AG04449 (cell line): ENCODE measurements at places on chromosomes 11 and 22.

- DNase-seq, result no peak
Observed at GRCh38 chr22:28710107-28710506, 30.5 kb upstream of the TTC28 start.

DNA sequence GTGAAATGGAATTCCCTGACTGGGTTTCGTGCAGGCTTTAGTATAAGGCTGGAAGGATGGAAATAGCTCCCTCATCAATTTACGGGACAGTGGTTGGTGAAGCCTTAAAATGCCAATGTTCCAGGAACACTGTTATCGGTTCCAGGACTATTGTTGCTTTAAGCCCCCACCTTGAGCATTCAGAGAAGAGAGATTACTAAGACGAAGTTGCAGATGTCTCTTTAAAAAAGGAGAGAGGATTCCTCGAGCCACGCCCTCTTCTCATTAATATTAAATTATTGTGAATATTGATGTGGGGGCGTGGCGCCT, 195 bp upstream of the CREB3L1 start:
- no peak for DNase-seq

DNA sequence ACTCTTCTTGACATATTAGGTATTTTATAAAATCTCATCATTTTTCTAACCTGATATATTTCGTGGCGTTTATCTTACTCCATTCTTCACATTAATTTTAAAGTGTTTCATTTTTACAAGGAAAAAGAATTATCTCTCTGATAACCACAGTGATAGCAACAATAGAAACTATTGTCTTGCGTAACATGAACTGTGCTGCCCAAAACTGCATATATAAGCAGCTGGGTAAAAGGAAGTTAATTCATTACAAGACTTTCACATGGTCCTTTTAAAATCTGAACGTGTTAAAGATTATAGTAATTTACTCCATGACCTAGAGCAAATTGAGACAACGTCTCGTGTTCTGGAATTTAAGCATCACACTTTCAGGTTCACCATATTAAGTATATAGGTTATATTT, 210.4 kb upstream of the GRIA4 start:
- no peak for DNase-seq

- no peak for DNase-seq
Observed at GRCh38 chr11:11243590-11244469, 109.2 kb downstream of the CSNK2A3 start.

DNA sequence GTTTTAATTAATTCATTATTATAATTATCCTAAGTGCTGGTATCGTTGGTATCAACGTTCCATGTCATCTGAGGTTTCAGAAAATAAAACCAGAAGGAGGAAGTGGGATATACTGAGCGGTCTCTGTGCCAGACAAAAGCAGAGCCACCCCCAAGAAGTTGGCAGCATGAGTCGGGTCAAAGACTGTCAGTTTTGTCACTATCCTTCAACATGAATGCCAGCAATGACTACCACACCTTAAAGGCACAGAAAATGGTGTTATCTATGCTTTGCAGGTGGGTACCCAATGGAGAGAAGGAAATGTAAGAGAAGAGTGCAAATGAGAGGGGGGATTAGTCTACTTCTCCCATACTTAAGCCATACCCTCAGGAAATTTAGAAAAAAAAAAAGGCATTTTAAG, 408.5 kb downstream of the OPCML start:
- DNase-seq, result no peak

DNA sequence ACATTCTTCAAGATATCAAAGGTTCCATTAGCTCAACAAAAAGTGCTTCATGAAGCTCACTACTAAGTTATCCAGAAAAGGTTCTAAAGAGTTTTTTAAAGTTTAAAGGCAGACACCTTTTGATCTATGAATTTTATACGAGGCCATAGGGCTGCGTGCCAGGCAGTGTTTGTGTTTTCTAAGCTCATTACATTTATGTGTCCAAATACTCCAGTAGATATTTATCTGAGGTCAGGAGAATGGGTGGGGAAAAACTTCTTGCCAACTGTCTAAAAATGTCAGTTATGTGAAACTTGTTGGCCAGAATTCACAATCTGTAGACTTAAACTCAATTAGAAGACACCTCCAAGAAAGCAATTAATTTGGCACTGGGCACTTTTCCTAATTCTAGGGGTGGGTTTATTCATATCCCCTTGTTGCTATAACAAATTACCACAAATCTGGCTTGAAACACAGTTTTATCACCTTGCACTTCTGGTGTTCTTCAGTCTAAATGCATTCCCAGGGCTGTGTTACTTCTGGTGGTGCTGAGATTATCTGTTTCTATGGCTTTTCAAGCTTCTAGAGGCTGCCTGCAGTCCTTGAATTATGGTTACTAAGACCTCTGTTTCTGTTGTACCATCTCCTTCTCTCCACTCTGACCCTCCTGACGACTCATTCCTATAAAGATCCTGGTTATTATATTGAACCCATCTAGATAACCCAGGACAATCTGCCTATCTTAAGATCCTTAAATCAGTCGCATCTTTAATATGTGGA, 1030.4 kb upstream of the CNTN5 start:
- DNase-seq, result peak; percentile 12

GRCh38 chr11:97072420-97072819, 682.6 kb downstream of the JRKL start:
- no peak for DNase-seq

GRCh38 chr11:76265771-76266241, 59.5 kb upstream of the WNT11 start:
- DNase-seq, result no peak

DNA sequence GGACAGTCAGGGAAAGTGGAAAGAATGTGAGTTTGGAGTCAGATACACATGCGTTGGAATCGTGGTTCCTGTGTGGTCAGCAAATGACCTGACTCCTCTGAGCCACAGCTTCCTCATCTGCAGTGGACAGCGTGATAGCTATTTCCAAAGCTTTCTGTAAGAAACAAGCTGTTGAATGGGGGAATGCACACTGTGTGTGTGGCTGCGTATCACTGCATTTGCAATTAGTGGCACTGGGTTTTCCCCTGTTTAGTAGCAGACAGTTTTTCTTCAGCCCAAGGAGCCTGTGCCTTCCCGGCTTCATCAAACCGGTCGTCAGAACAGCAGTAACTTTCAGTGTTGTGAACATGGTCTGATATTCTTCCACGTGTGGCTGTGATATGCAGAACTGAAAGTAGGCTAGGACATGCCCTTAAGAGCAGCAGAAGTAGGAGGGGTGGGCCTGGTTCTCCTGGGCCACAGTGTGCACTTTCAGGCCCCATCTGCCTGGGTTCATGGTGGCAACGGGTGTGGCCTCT, 121.5 kb downstream of the RRAS2 start:
- DNase-seq, result no peak

DNA sequence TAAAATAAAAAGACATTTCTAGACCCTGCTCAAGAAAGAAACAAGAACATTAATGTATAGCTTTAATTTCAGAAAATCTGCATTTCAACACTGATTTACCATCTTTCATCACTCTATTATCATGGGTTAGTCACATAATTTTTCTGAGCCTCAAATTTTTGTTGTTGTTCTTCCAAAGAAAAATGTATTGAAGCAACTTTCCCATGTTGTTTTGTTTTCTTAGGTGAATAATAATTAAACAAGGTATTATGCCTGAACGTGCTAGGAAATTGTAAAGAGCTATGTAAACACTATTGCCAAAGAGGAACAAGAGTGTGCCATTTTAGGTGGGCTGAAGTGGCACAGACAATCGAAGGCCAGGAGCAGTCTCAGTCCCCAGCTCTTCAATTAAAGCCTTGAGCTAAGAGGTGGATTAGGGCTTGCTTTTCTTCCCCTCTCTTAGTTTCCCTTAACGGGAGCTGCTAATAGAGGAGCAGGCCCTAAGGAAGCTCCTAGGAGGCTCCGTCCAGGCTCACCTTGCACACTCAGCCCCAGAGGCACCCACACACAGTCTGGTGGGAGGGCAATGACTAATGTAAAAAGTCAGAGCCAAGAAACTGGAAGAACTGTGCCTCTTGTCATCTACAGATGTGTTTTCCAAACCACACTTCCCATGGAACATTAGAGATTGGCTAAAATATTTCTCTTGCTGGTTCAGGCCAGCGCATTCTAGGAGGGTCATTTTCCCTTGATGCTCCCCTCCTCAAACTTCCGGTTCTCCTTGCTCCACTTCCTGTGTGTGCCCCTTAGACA, 8.8 kb upstream of the UBASH3B start:
- no peak for DNase-seq

DNA sequence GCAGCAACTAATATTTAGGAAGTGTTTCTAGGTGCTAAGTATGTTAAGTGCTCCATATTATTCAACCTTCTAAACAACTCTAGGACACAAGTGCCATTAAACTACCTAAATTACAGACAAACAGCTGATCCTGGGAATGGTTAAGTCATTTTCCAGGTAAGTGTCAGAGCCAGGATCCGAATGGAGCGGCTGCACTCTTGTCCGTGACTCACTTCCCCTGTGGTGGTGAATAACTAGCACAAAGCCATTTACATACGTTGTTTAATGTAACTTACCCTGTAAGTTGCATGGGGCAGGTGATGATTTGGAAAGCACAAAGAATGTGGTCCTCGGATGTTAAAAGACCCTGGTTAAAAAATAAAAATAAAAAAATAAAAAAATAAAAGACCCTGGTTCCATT, 8.8 kb upstream of the PRG2 start:
- DNase-seq, result no peak

- DNase-seq, result no peak
Observed at GRCh38 chr11:6607190-6607795, 3.7 kb downstream of the ILK start.

GRCh38 chr11:60498399-60498798, 5.8 kb downstream of the MS4A12 start:
- DNase-seq, result no peak

GRCh38 chr11:70112017-70112434, 33.9 kb downstream of the ANO1 start:
- no peak for DNase-seq

DNA sequence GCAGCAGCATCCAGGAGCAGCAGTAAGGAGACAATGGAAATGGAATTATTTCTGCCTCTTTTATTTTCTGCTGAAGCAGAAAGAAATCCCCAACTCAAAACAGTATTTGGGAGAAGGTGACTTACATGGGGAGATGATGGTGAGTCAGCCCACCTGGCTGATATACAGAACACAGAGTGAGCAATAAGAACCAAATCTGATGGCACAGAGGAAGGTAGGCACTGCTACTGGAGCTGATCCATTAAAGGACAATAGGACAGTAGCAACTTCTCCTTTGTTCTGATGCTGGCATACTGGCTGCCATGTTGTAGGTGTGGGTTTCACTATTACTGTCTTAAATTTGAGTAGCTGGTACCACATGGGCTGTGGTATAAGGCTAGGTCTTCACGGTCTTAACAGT, 45.2 kb downstream of the CLPB start:
- DNase-seq, result no peak

GRCh38 chr11:69292221-69292648, 1.7 kb upstream of the MYEOV start:
- no peak for DNase-seq

DNA sequence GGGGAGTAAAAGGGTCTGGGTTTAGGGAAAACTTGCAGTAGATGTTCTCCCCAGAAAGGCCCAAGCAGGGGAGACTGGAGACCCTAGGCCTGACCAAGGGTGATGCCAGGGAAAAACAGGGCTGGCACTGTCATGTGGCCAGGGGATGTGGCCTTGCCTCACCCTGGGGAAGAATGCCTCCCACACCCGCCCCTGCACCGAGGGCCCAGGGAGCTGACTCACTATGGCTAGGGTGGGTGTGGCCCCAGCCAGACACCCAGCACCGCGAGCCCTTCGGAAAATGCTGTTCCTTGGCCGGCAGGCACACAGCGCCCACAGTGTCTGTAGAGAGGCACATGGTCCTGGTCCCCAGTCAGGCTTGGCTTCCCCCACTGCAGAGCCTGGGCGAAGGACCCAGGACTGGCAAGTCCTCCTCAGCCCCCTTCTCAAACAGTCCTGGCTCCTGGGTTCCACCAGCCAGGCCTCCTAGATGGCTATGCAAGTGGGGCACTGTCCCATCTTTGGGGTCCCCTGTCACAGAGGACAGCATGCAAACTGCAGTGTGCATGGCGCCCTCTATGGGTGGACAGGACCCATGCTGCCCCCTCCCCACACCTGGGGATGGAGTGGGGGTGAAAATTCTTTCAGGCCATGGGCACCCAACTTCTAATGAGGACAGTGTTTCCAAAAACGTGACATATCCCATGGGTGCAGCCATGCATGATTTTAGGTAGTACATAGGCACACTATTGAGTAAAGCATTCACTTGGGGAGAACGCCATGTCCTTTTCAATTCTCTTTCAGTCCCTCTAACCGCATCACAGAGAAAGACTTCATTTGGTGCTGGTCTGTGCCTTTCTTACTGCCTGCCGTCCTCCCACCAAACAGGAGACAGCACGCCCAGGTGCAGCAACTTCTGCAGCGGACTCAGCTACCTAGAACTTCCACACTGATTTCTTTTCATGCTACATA, 15.2 kb downstream of the TMPRSS5 start:
- DNase-seq, result no peak

DNA sequence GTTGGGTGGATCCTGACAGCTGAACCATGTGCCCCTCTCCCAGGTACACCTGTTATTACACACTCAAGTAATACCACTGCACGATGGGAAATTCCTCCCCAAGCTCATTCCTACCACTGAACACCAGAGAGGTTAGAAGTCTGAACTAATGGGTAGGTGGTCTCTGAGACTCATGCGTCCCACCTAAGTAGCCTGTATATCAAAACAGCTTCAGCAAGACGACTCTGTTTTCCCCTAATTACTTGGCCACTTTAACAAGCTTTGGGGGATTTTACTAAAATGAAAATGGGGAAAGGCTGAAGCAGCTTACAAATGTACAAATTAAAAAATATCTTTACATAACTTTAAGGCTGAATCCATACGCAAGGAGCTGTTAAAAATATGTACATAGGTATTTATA, 29.4 kb downstream of the LGR4 start:
- DNase-seq, result no peak

DNA sequence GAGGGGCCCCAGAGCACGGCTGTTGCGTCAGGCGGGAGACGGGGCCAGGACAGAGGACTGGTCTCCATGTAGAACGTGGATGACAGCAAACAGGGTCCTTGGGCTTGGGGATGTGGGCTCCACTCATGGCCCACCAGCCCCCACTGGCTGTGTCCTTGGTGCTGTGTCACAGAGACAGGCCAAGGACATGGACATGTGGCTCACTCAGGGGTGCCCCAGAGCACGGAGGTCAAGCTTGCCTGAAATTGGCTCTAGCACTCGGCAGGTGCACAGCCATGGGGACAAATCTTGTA, 14.4 kb downstream of the FADS2 start:
- no peak for DNase-seq

GRCh38 chr11:112610494-112610893, 349.8 kb upstream of the PLET1 start:
- no peak for DNase-seq

GRCh38 chr11:6321356-6321755, 1.1 kb upstream of the CAVIN3 start:
- no peak for DNase-seq
